NCI-H524 treated with DMSO at 0.1 percent for 48 hours (cell line): ENCODE measurements at places on chromosomes 11 and 22.

- DNase-seq: no peak
Observed at GRCh38 chr11:133163463-133164419, 368.6 kb downstream of the OPCML start.

- no peak for DNase-seq
Observed at GRCh38 chr11:128565881-128566280, 21.5 kb downstream of the ETS1 start.

DNA sequence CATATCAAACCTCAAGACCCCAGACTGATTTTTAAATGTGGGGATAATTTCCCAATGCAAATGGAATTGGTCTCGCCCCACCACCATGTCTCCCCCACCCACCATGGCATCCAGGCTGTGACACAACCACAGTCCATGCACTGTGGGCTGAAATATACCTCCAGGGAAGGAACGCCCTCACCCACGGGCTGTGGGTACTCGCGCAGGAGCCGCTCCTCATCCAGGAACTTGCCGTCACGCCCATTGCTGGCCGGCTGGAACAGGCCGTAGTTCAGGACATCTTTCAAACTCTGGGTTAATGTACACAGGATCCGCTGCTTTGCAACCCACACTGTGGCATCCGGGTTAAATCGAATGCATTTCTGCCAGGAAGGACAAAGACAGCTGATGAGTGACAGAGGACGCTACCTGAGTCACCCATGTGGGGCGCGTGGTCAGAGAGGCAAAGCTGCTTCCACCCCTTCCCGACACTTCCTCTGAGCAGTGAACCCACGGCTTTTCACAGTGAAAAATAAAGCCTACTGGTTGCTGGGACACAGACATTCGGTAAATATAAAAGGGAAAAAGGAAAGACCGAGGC is 133.6 kb downstream of the SHANK2 start:
- no peak for DNase-seq

GRCh38 chr22:26565889-26566288 is 24.0 kb downstream of the TPST2 start:
- DNase-seq: no peak

DNA sequence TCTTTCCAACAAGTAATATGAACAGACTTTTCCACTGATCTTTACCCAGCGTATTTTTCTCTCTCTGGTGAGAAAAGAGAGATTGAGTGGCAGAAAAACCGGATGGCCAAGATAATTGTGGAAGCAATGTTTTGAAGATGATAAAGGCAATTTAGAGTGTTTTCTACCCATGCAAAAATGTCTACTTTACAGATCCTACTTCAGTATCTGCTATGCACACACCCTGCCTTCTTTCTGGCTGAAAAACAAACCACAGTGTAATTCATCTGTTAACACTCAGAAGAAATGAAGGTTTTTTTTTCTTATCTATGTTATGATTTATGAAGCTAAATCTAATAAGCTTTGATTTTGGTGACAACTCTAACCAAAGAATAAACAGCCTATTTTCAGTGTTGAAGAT is 56.8 kb downstream of the SLC5A12 start:
- DNase-seq: no peak

DNA sequence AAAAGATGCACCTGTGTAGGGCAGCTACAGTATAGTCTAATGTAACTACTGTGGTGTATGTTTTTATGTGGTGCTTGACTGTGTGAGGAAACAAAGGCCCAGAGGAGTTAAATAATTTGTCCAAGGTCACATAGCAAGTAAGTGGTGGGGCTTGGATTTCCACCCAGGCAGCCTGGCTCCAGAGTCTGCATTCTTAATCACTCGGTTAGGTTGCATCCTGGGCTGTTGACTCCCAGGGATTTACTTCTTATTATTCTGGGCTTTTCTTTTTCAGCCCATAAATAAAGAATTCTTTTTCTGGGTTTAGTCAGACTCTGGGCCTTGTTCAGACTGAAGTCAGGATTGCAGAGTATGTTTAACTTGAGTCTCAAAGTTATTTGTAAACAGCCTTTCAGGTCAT is 82.1 kb downstream of the ARHGAP42 start:
- no peak for DNase-seq

DNA sequence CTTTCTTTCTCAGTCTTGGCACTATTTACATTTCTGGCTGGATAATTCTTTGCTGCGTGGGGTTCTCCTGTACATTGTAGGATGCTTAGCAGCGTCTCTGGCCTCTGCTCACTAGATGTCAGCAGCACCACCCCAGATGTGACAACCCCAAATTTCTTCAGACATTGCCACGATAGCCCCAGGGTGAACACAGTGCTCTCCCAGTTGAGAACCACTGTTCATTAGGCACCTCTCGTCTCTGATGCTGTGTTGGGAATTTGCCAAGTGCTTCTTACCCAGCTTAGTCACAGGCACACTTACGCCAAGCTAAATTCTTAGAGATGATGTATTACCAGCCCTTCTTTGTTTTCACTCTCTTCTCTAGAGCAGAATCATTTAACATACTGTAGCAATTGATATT is 9.4 kb downstream of the TRIM6 start:
- DNase-seq: no peak
